ENCODE measurements at places on chromosomes 12 and 14.

DNA sequence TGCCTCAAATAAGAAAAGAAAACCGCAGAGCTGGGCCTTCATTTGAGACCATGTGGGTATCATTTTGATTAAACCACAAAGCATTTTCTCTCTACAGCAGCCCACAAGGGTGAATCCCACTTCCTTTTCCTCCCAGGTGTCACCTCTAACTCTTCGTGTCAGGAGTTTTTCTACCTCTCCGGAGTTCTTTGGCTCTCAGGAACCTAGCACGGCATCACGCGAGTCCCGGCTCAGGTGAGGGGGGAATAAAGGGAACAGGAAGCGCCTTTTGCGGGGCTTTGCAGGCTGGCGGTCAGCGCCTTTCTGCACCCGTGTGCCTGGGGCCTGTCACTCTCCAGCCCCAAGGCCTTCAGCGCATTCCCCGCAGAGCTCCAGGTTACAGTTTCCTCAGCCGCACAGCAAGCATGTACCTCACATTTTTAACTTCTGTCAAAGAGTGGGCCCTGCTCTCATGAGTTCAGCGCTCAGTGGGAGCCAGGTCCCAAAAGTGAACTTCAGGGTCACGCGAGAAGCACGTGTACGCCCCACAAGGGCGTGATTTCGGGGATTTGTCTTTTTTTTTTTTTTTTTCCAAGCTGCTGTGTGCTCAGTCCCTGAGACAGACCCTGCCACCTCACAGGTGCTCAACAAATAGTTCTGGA is 740 bp upstream of the PRPF40B start:
- DNase-seq: peak; percentile 33

DNA sequence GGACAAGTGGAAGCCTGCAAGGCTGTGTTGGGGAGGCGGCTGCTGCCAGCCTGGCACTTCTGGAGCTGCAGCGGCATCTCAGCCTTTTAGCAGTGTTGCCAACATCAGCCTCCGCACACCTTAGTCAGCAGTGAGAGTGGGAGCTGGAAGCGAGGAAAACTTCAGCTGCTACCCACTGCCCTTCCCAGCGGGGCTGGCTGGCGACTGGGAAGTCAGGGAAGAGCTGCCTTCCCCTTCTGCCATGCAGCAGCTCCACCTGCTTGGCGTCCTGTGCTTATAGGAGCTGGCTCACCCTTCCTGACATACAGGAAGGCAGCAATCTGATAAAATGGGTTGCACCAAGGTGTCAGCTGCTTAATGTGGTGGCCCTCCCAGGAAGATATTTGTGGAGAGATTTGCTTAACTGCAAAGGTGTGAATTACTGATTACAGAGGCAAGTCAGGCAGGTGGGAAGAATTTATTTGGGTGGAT is 15.4 kb upstream of the PLEKHG3 start:
- no peak for DNase-seq

DNA sequence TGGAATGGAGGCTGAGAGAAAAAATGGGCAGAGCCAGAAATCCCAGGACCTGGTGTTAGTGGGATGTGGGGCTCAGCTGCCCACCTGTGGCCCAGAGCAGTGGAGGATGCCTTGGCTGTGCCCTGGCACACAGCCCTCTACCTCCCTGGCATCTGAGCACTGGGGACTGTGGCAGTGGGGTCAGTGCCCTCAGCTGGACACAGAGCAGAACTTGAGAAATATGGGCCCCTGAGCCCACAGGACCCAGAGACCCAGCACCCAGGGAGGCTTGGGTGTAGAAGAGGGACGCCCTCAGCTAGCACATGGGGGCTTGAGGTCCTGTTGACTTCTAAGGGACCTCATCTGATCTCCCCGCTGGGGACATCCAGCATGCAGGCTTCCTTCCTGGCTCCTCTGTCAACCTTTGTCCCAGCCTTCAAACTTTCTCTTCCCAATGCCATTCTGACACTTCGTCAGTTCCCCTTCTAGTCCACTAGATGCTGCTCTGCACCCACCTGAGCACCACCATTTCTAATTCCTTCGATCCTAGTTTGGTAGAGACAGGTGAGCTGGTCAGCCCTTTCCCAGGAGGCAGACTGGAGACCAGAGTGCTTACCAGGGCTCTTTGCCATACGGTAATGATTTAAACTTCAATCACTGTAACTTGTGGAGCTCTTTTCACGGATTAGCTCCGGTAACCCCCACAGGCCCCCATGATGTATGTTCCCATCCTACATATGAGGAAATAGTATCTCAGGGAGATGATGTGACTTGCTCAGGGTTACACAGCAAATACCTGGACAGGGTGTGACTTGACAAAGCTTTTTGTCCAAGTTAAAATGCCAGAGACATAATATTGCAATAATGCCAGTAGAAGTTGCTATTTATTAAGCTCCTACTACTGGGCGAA is 143.7 kb downstream of the ASCL4 start:
- DNase-seq: peak; percentile 5

DNA sequence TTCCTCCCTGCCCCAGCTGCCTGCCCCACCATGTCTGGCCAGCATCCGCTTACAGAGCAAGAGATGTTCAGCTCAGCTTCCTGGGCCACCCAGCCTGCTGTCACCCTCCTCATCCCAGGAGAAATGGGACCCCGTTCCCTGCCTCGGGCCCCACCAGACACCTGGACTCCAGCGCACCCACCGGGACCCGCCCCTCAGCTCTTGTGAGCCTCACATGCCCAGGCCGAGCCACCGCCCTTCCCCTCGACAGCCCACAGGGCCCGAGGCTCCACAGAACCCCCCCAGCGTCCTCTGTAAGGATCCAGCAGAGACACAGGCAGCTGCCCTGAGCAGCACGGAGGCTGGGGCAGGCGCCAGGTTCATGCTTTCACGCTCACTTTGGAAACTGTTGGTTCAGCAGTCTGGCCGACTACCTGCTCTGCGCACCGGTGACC is 18.4 kb upstream of the C14orf180 start:
- no peak for DNase-seq

- no peak for DNase-seq
Measured at GRCh38 chr14:24232645-24233537, at the start of gene GMPR2. Gene GMPR2, plus strand, starts transcription at chr14:24232929. Its CDS starts 325 bp downstream, at chr14:24233254.

DNA sequence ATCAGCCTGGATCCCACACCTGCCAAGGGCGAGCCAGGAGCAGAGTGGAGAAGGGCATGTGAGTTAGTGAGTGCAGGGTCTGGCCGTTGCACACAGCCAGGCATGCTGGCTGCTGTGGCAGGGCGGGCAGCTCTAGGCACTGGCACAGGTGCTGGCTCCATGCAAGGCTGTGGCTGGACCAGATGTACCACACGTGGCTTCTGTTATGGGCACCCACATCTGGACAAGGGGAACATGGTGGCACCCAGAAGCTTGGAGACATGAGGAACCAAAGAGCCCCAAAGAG is 20.1 kb downstream of the SERPINA3 start:
- DNase-seq: no peak

GRCh38 chr14:76480426-76480825 is 104.5 kb downstream of the ESRRB start:
- DNase-seq: no peak

DNA sequence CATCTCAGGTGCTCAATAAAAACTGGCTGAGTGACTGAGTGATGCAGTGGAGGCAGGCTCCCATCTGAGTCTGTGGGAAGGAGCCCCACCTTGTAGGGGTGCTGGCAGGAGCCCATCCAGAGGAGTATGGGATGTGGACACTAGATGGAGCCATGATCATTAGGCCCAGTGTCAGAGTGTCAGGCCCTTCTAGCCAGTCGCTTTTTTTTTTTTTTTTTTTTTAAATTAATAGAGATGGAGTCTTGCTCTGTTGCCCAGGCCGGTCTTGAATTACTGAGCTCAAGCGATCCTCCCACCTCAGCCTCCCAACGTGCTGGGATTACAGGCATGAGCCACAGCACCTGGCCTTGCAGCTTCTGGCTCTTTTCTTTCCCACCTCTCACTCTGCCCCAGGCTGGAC is 11.5 kb downstream of the RITA1 start:
- peak; percentile 85 for DNase-seq

- no peak for DNase-seq
Measured at GRCh38 chr12:72610854-72611358, 338.7 kb downstream of the TRHDE start.

DNA sequence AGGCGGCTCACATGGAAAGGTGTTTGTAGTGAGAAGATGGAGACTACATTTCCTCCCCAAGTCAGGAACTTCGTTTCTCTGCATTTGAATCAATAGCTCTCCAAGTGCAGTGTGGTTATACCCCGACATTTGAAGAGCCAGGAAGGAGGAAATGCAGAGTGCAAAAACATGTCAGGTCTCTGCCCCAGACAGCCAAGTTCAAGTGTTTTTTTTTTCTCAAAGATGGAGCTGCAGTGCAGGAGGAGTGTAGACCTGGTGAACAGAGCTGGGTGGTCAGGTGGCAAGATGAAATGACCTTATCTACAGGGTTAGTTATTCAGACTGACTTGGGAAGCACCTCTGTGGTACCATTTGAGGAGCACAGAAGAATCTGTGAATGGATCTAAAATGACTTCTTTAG is 21.3 kb downstream of the MLXIP start:
- no peak for DNase-seq

DNA sequence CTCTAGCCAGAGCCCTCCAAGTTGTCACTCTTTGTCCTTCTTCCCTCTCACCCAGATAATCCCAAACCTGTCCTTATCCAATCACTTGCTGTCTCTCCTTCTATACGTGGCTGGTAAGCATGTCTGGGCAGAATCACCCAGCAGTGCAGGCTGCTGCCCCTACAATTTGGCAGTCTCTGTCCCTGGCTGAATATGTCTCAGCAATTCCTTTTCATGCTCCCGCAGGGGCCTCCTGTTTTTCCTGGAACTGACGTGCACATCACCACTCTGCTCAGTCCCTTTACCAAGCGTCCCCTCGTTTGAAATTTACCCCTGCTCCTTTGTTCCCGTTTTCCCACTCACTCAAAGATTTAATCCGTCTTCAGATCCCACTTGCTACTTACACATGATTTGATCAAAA is 80.0 kb downstream of the ST8SIA1 start:
- no peak for DNase-seq

DNA sequence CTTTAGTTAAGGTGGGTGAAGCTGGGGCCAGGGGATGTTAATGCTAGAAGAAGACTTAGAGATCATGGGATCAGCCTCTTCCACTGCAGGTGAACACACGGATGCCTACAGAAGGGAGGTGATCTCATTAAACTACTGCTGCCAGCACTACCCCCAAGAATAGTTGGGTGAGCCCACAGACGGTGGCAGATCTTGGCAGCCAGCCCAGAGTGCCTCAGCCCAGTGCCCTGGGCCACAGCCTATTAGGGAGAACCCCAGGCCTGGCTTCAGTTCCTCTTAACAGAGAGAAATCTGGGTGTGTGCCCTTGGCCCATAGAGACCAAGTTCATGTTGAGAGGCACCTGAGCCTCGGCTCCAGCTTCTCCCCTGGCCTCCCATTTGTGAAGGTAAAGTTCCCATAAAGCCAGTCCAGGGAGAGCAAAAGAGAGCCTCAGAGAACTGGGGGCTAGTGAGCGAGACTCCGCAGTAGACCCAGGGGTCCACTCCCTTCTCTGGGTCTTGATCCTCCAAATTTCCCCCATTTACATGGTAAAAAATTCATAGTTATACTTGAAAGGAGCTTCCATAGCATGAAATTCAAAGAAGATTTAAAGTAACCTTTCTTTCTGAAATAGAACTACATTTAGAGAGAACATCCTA is 125.0 kb upstream of the CCND2 start:
- no peak for DNase-seq

DNA sequence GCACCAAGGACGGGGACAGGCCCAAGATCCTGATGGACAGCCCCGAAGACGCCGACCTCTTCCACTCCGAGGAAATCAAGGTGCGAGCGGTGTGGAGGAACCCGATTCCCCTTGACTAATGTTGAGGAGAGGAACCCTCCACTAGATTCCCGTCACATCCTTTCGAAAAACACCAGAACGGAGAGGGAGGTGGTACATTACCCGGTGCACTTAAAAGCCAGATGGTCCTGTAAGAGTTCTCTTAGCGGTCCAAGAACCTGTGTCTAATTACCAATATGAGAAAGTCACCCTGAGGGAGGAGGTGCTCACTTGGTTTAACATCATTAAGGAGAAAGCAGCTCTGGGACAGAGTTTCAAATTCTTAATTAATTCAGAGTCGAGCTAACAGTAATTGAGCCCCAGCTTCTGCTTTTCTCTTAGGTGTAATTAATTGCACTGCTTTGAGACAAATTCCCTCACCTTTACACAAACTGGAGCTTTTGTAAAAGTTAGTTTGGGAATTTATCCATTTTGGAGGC is 450 bp downstream of the PRKAB1 start:
- peak; percentile 13 for DNase-seq

- peak; percentile 28 for DNase-seq
Measured at GRCh38 chr14:96806836-96807235, 9.7 kb downstream of the VRK1 start.

DNA sequence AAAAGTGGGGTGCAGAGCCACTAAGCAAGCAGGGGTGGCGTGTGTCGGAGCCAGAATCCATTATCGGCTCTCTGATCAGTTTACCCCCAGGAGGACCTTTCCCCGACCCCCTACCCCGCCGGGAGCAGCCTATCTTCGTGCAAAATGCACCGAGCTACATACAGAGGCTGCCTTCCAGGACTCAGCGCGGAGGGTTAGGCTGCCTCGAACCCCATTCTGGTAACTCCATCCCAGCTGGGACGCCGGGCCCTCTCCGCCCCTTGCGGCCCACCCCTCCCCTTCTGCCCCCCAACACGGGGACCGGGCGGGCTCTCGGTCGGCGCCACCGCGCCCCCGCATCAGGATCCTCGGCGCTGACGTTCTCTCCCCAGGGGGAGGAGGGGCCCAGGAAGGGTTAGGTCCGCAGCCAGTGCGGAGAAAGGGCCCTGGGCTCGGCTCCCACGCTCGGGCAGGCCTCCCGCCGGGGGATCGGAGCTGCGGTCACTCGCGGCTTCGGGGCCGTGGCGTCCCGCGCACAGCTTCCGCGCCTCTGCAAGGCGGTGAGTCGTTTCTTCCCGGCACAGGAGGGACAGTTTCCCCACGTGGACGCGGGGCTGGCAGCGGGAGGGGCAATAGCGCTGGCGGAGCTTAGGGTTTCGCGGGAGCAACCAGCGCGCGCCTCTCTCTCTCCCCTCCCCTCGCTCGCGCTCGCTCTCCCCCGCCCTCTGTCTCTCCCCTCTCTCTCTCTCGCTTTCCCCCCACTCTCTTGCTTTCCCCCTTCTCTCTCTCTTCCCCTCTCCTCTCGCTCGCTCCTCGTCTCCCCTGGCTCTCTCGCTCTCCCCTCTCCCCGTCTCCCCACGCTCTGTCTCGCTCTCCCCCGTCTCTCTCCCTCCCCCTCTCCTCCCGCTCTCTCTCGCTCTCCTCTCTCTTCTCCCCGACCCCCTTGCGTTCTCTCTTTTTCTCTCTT is 12.5 kb upstream of the MAP3K9 start:
- peak; percentile 66 for DNase-seq

DNA sequence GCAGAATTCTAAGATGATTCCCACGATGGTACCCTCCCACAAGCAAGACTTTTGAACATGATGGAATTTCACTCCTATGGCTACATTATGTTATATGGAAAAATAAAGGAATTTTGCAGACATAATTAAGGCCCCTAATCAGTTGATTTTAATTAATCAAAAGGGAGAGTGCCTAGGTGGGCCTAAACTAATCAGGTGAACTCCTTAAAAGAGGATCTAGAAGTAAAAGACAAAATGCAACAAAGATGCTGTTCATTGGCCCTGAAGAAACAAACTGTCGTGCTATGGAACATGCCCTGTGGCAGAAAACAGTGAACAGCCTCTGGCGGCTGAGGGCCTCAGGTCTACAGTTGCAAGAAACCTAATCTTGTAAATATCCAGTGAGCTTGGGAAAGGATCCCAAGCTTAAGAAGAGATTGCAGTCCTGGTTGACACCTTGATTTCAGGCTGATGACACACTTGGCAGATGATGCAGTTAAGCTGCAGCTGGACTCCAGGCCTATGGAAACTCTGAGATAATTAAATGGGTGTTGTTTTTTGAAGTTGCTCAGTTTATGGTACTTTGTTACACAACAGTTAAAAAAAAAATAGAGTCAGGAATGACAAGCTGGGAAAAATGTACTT is 13.8 kb downstream of the TMCC3 start:
- DNase-seq: peak; percentile 45

GRCh38 chr14:67762051-67762450 is 54.3 kb downstream of the ZFYVE26 start:
- DNase-seq: no peak

Data from fibroblast of lung (primary cell).